ENCODE measurements at places on chromosomes 6 and 20. TPM values are rescaled to one million over a fixed set of nuclear protein-coding genes. Genes with fewer than 3 reads are reported as not detected.

DNA sequence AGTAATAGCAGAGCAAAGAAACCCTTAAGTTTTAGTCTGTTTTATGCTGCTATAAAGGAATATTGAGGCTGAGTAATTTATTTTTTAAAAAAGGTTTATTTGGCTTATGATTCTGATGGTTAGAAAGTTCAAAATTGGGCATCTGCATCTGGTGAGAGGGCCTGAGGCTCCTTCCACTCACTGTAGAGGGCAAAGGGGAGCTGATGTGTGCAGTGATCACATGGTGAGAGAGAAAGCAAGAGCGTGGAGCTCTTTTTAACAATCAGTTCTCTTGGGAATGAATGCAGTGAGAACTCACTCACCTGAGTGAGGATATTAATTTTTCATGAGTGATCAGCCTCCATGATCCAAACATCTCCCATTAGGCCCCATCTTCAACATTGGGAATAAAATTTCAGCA lies 36.4 kb upstream of the SAMD3 start:
- DNase-seq: no peak

RRAGD gene
- total RNA-seq: 1.7 TPM

DNA sequence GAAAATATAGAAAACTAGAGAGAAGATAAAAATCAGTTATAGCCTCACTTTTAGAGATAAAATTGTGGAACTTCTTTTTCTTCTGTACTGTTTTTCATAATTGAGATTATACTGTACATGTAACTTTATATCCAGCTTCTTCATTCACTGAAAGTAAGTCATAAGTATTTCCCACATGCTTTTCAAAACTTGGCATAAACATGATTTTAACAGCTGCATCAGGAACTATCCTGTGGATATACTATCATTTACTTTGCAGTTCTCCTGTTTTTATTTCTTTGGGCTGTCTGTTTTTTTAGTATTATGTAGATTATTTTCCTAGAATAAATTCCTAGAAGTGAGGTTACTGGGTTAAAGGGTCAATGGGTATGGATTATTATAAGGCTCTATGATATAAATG lies 14.8 kb downstream of the DSTN start:
- DNase-seq: no peak

GRCh38 chr6:70112716-70113115 lies 190.2 kb downstream of the COL9A1 start:
- DNase-seq: no peak

IRF4 gene
- total RNA-seq: 71.3 TPM

GRCh38 chr20:49161428-49162152 lies 26.5 kb downstream of the STAU1 start:
- DNase-seq: no peak

DNA sequence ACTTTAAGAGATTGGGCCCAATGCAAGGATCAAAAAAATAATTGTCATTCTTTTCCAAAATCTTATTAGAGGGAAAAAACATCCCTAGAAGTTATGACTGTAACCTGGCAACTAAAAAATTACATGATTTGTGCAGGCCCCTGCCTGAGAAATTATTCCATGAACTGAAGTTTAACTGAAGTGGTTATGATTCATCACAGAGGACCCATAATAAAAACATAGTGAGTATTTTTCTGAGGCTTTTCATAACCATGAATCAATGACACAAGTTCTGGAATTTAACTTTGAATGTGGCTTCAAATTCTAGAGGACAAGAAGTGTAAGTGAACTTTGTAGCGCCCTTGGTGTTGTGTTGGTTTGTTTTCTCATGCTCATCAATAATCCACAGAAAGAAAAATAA lies 31.1 kb upstream of the CARMIL1 start:
- no peak for DNase-seq

DNA sequence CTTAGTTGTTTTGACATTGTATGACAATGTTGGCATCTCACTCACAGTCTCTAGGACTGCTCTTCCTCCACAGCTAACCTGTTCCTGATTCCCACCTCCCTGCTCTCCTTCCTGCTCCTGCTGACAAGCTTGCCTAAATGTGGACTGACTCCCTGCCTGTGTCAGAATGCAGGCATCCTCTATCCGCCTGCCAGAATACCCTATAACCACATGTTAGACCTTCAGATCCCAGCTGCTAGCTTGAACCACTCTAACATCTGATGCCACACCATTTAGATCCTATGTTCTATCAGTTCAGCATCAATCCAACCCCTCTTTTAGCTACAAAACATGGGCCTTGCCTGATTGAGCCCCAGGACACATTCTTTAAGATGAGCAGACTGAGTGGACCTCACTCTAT lies 12.2 kb downstream of the FILIP1 start:
- no peak for DNase-seq

BPIFB4 gene
- not detected for total RNA-seq

GRCh38 chr6:156612361-156612760 lies 164.8 kb upstream of the ARID1B start:
- DNase-seq: no peak

DNA sequence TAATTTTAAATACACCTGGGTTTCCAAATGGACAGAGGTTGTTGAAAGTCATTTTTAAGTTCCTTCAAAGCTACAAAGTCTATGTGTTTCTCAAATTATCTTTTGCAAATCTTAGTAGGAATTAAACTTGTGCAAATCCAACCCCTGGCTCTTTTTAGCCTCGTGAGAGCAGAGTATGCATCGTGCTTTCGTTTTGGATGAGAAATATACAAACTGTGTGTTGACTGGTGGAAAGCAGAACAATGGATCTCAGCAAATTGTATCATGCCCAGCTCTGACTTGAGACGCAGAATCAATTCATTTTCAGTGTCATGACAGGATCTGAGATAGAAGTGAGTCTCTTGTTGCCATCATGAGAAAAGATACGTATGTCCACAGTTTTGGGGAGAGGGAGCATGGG lies 542.4 kb upstream of the FLRT3 start:
- DNase-seq: no peak

CST11 gene
- not detected for total RNA-seq

HLA-F gene
- 1,143 TPM for total RNA-seq

MLIP gene
- not detected for total RNA-seq

DNA sequence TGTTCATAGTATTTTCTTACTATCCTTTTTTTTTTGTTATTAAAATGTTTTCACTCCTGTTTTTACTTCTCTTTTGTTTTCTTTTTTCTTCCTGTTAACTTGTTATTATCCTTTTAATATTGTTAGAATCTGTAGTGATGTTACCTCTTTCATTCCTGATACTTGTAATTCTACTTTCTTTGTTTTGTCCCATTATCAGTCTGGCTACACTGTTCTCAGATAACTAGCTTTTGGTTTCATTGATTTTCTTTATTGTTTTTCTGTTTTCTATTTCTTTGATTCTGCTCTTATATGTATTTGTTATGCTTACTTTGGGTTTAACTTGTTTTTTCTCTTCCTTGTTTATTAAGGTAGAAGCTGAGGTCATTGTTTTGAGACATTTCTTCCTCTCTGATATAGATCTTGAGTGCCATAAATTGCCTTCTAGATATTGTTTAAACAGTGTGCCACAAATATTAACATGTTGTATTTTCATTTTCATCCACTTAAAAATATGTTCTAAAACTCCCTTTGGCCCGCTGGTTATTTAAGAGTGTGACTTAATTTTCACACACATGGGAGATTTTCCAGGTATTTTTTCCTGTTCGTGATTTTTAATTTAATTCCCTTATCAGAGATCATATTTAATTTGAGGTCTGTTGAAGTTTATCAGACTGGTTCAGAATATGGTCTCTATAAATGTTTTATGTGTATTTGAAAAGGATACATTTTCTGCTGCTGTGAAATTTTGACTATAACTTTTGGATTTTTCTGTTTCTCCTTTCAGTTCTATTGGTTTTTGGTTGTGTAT lies 6.7 kb downstream of the XRN2 start:
- DNase-seq: no peak

GRCh38 chr20:12875510-12875909 lies 133.3 kb upstream of the SPTLC3 start:
- DNase-seq: no peak

OR2H2 gene
- total RNA-seq: not detected

DNA sequence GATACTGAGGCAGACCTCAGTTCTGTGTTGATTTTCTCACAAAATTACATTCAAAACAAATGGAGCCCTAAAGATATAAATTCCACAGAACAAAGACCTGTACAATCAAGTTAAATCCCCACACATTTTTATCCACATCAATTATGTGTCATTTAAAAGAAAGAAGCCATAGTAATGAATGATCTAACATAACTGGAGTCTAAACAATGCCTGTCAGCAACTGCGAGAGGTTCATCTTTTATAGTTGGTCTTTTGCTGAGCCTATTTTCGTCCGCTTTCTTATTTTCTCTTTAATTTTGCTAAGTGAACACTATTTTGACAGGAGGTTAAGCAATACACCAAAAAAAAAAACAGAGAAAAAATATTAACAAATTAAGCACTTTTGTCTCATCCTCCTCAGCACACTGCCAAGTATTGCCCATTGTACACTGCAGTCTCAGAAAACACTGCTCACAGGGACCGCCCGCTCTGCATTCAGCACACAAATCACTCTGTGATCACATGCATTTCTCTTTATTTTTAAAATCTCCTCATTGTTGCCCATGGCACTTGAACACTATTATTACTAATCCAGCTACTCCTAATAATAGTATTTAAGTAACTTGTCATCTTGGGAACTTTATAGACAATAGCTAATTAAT lies 140.8 kb downstream of the BTBD9 start:
- no peak for DNase-seq

DNA sequence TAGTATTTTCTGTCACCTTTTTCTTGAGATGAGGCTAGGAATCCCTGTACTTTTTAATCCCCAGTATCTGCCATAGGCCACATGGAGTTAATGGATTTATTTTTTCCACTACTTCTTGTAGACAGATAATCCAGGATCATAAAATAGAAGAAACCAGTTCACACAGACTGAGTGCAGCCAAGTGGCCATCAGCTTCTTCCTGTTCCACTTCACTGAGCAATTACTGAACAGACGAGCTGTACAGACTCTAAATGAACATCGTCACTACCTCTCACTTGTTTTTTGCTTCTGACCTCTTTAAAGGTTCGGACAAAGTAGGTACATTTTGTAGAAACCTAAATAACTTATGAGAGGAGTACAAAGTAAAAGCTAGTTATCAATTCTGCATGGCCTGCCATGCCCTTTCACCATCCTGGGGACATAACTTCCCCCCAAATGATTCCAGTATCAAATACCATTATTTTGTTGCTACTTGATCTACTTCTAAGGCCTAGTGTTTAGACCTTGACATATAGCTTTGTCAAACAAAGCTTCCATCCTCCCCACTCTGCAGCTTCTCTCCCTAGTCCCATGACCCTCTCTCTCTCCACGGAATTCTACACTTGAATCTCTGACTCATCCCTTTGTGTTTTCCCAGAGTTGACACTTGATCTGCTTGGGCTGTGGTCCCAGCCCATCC lies 34.4 kb upstream of the ARHGAP18 start:
- DNase-seq: no peak

DNA sequence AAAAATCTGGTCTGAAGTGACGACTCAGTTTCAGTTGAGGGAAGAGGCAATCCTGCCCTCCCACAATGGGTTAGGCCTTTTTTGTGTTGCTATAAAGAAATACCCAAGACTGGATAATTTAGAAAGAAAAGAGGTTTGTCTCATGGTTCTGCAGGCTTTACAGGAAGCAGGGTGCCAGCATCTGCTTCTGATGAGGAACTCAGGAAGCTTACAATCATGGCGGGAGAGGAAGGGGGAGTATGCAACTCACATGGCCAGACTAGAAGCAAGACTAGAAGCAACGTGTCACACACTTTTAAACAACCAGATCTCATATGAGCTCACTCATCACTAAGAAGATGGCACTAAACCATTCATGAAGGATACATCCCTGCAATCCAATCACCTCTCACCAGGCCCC lies 529.3 kb downstream of the KIF16B start:
- no peak for DNase-seq

DNA sequence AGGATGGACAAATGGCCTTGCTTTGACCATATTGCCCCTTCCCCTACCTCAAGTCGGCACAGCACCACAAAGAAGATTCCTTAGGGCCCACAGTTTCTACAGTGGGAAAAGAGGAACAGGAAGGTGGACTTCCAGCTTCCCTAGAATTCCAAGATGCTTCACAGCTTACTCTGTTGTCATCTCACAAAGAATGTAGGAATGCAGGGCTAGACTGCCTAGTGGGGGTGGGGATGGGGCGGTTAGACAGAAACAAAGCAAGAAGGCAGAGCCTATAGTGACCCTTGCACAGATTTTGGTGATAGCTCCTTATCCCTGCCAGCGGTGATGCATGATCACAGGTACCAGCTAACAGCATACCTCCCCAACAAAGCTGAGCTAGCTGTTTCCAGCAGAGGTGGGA lies 607.6 kb upstream of the MAN1A1 start:
- no peak for DNase-seq

DNA sequence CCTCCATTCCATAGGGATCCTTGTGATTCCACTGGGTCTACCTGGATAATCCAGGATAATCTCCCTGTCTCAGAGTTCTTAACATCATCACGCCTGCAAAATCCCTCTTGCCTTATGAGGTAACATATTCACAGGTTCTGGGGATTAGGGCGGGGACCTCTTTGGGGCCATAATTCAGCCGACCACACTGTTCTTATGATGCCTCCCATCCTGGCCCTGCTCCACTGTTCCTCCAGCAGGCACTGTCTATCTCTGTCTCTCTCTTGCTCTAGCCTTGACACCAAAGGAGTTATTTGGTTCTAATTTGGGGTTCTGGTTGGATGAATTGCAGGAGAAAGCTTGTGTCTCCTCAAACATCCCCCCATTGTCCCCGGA lies 168.1 kb downstream of the NFATC2 start:
- no peak for DNase-seq

CST5 gene
- not detected for total RNA-seq

FAM83D gene
- total RNA-seq: 8.6 TPM

TPX2 gene
- 5.4 TPM for total RNA-seq

- DNase-seq: no peak
Observed at GRCh38 chr20:20303742-20304141, 64.2 kb upstream of the INSM1 start.

PLEKHG1 gene
- total RNA-seq: 29.9 TPM

GRCh38 chr6:122151763-122152162 lies 247.7 kb upstream of the HSF2 start:
- no peak for DNase-seq

FBXO9 gene
- 78.3 TPM for total RNA-seq

DNA sequence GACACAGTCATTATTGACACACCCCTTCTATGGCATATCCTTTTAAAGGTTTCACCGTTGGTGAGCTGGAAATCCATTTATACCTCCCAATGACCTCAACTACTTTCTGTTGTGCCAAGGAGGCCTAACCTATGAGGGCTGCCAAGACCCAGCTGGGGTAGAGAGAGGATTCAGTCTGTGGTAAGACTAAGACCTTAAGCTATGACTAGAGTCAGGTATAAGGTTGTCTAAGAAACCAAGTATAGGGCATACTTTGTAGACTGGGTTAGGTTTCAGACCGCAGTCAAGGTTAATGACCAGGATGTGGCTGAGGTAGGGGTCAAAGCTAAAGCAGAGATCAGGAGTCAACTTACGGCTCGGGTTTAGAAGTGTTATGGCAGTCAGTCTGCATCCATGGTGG lies 641.2 kb upstream of the CHD6 start:
- no peak for DNase-seq

GRCh38 chr6:48280035-48280620 lies 169.1 kb upstream of the PTCHD4 start:
- DNase-seq: no peak
